Mammary microvascular endothelial cell (primary cell): ENCODE measurements at places on chromosomes 5 and 9. TPM values are rescaled to one million over a fixed set of nuclear protein-coding genes. Genes with fewer than 3 reads are reported as not detected.

Gene POLR3G
- total RNA-seq: 16.7 and 21.2 TPM in 2 replicates

Gene BTNL9
- total RNA-seq: 0.05 TPM in 1 of 2 replicates, not detected in the other

Gene DIPK1B
- 151 and 161 TPM in 2 replicates for total RNA-seq

Gene MPDZ
- total RNA-seq: 32.8 and 35.4 TPM in 2 replicates

Gene PDE8B
- total RNA-seq: not detected in 2 replicates

Gene OTP
- total RNA-seq: not detected in 2 replicates

Gene F2RL2
- total RNA-seq: 0.25 TPM in 1 of 2 replicates, not detected in the other

Gene SPINK6
- total RNA-seq: not detected in 2 replicates

Gene PCDHB10
- total RNA-seq: 0.53 and 0.59 TPM in 2 replicates

Gene IL4
- not detected in 2 replicates for total RNA-seq

Gene TAF11L4
- total RNA-seq: not detected in 2 replicates

Gene MLANA
- total RNA-seq: not detected in 2 replicates

Gene IGIP
- 0.67 and 2.2 TPM in 2 replicates for total RNA-seq

Gene DAB2IP
- 20.6 and 25.3 TPM in 2 replicates for total RNA-seq
